ENCODE measurements at places on chromosomes 11 and 22.

DNA sequence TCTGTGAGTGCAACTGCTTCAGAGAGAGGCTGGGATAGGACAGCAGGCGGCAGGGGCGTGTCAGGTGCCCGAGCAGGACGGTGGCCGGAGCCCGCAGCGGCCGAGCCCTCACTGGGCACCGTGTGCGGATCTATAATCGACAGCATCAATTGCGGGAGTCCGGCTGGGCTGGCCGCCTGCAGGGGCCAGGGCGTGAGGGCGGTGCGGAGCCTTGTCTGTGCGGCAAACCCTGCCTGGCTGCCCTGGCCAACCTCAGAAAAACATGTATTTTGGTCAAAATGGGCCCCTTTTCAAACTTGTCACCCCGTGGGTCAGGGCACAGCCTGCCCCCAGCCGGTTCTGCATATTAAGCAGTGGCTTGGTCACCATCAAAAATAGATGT lies 91.3 kb upstream of the KCNQ1OT1 start:
- no peak for DNase-seq

- DNase-seq: no peak
These were observed at the start of gene PNPLA5 for GRCh38 chr22:43891360-43892182. Gene PNPLA5 (minus strand): TSS chr22:43892013. CDS start chr22:43891880, 133 bp downstream.

DNA sequence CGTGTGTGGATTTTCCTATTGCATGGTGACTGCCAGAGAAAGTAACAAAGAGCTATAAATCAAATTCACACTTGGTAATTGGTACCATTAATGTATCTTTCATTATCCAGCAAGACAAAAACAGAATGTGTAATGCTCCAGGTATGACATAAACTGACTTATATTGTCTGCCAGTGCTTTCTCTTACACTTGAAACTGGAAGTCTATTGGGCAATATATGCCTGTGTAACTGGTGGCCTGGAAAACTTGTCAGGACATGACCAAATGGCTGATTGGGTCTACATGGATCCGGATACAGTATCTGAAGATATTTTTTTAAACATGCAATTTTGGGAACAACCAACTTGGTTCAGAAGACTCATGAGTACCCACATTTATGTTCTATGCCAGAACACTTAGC lies 174.6 kb upstream of the ARHGAP42 start:
- no peak for DNase-seq

DNA sequence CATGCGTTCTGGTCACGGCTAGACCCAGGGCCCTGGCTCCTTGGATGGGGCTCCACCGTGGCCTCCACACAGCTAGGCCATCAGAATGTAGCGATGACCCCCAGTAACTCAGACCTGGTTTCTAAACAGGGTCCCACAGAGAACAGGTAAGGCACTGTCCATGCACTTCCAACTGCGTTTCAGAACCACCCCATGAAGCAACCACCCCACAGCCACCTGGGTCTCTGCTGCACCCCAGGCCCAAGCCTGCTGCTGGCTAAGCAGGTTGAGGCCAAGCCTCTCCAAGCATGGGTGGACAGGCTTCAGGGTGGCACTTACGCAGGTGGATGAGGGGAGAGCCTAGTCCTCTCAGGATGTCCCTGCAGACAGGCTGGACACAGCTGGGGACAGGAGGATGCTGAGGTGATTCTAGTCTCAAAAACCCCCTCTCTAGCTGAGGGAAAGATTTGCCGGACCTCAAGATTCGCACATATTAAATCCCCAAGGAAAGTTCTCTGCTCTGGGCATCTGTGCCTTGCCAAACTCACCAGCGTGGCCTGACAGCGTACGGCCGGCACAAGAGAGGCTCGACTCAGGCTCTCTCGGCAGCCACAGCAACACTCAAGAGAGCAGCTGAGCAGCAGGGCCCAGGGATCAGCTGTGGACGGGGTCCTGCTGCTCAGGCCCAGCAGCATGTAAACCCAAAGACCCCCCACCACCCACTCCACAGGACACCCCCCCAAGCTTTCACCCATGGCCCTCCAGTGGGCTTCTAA lies 141.6 kb downstream of the CRYBB2 start:
- DNase-seq: no peak

DNA sequence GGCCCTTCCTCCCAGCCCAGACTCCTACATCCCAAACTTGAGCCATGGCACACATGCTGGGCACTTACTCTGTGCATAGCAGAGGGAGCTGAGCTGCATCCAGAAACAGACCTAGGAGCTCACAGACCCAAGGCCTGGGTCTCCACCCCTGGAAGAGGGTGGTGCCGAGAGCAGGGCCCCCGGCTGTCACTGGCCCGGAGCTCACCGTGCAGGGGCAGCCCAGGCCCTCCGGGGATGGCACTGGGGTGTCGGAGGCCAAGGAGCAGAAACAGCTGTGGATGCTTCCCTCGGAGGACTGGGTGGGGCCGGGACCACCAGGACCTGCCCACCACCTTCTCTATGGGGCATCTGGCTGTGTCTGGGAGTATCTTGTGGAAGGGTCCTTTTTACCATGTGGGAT lies 4.3 kb upstream of the APOBEC3A start:
- DNase-seq: no peak

DNA sequence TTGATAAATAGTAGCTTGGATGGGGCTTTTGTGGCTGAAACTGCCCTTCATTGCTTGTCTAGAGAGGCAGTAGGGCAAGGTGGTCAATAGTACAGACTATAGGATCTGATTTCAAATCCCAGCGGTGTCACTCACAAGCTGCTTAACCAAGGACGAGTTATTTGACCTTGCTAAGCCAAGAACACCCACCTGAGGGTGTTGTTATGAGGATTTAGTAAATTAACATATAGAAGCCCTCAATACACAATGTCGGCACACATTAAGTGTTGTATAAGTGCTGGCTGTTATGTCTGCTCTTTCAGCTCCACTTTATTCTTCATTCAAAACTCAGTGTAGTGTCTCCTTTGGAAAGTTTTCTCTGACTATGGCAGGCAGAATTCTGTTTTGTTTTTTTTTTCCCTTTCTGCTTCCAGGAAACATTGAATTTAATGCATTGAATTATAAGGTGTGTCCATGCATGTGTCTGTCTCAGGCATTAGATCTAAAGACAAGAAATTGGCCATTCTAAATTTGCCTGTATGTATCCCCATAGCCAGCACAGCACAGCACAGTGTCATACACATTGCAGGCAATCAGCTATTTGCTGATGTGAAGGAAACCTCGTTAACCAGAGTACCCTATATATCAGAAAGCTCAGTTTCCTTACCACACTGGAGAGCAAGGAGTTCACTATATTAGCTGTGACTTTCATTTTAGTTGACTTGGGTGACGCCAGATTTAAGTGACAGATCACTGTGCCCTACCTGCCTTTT lies 212.1 kb downstream of the NELL1 start:
- no peak for DNase-seq

GRCh38 chr11:44597358-44598012 lies 32.0 kb downstream of the CD82 start:
- DNase-seq: no peak

GRCh38 chr11:113315811-113316210 lies 1.4 kb downstream of the TTC12 start:
- DNase-seq: no peak

DNA sequence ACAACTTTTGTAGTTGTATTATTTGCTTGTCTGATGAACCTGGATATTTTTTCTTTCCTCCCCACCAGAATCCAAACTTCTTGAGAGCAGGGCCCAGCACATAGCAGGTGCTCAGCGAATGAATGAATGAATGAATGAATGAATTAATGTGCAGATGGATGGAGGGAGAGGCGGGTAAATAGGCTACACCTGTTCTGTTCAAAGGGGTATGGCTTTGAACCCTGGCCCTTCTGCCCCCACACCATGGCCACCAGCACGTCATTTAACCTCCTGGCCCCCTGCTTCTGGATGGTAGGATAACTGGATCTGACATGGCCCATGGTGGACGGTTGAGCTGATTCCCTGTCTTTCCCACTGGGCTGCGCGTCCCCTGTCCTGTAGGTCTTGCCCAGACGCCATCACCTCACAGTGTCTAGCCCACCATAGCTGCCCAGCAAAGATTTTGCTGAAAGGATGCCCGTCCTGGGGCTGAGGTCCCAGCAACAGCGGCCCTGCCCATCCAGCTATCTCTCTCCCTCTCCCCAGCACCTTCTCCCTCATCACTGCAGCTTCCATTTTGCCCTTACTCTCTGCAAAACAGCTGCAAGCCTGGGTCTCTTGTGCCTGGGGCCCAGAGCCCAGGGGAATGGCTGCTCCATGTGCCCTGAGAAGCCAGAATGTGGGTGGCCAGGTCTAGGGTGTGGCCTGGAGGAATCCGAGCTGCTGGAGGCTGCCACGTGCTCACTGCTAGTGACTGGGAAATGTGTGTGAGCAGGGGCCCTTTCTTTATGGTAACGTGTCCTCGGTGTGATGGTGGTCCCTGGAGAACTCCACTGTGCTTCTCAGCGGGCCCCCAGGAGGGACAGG lies 49.3 kb upstream of the LINC01488 start:
- DNase-seq: no peak

- DNase-seq: no peak
These were observed 29.0 kb downstream of the CSNK2A3 start for GRCh38 chr11:11324090-11324489.

- DNase-seq: no peak
These were observed 33.4 kb upstream of the PTPRJ start for GRCh38 chr11:47946682-47947559.

Data from activated T-cell treated with anti-CD3 and anti-CD28 coated beads for 1 hour (primary cell).